ENCODE measurements at places on chromosomes 5 and 9.
A peak's percentile ranks its signal among the peaks of the same experiment; 100 is the strongest.

DNA sequence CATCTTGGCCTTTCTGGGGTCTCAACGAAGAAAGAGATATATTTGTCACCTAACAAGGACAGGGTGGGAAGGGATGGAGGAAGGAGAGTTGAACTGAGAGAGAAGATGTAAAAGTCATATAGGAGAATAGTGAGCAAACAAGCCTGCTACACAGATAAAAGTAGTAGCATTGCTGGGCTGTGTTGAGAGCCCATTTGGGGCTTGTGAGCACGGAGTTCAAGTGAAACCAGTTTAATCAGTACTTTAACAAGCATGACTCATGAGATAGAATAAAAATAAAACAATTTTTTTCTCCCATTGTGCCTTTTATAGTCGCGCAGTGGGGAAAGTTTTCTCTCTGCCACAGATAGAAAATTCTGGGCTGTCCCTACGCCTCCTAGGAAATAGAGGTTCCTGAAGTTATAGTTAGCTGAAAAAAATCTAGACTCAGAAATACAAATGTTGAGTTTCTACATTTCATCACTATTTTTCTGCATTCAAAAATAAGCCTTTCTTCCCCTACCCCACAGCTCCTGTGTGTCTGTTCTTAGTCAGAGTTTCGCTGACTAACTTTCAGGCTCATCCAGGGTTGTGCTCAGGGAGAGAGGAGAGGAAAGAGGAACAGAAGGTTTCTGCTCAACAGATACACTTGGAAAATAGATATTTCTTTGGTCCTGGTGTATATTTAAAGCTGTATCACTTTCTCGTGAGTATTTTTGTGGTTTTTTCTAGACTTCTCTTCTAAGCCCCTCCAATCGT lies 395.8 kb upstream of the ADAMTSL1 start:
- DNase-seq, result no peak

DNA sequence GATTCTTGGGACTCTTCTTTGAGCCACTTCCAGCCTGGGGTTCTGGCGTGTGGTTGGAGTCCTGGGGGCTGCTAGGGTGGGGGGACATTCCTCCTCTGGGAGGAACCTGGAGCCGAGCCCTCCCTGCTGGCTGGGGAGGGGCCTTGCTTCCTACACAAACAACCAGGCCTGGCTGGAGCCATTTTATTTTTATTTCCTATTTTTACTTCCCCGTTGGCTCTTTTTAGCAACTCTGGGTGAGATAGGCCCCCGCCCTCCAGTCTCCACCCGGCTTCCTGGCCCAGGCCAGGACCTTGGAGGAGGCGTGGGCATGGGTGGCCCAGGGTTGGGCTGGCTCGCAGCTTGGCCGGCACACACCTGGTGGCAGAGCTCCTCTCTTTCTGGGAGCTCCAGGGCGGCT lies 15.1 kb downstream of the RXRA start:
- peak; percentile 90 for DNase-seq

- peak; percentile 79 for DNase-seq
Measured at GRCh38 chr9:128068386-128069205, 564 bp downstream of the SLC25A25 start.

- DNase-seq, result no peak
Measured at GRCh38 chr5:90563108-90563507, 4.5 kb downstream of the ADGRV1 start.

- DNase-seq, result no peak
Measured at GRCh38 chr5:72991394-72991793, 35.6 kb downstream of the FCHO2 start.

GRCh38 chr9:121780177-121781040 lies 129.0 kb downstream of the DAB2IP start:
- DNase-seq, result peak; percentile 71

- no peak for DNase-seq
Measured at GRCh38 chr9:33908749-33909148, 91.8 kb downstream of the UBE2R2 start.

DNA sequence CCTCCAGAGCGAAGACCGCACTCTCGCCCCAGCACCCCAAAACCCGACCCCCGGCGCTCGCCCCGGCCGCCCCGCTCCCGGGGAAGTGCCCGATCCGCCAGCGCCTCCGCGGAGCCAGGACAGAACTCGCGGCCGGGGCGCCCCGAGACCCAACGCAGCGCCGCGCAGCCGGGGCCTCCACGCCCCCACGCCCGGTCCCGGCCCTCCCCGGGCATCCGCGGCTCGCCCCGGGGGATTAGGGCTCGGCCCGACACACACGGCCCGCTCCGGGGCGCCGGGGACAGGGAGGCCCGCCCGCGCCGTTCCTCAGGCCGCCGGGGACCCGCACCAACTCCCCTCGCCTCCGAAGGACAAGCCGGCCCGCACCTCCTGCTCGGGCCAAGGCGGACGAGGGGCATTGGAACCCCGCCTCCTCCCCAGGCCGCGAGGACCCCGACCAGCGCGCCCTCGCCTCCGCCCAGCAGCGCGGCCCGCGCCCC lies 544 bp downstream of the FNBP1 start:
- peak; percentile 81 for DNase-seq

DNA sequence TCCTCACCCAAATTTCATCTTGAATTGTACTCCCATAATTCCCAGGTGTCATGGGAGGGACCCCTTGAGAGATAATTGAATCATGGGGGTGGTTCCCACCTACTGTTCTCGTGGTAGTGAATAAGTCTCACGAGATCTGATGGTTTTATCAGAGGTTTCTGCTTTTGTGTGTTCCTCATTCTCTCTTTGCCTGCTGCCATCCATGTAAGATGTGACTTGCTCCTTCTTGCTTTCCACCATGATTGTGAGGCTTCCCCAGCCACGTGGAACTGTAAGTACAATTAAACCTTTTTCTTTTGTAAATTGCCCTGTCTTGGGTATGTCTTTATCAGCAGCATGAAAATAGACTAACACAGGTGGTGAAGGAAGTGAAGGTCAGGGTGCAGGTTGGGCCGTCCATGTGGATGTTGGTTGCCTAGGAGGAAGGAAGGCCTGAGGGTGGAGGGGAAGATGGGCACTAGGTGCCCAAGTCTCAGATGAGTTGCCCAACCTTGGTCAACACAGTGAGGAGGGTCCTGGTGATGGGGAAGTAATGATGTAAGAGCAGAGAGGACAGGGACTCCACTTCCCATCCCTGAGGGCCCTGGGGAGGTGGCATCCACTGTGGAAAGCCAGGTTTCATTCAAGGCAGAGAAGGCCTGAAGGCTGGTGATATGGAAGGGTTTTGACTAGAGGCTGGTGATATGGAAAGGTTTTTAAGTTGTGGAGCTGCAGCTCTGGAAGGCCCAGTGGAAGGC lies 92.6 kb downstream of the HSPA4 start:
- DNase-seq, result no peak

GRCh38 chr9:130806327-130806716 lies 28.7 kb upstream of the ABL1 start:
- no peak for DNase-seq

- no peak for DNase-seq
Measured at GRCh38 chr5:143074414-143074996, 304.3 kb downstream of the ARHGAP26 start.

- no peak for DNase-seq
Measured at GRCh38 chr5:60507687-60508086, 192.3 kb downstream of the DEPDC1B start.

DNA sequence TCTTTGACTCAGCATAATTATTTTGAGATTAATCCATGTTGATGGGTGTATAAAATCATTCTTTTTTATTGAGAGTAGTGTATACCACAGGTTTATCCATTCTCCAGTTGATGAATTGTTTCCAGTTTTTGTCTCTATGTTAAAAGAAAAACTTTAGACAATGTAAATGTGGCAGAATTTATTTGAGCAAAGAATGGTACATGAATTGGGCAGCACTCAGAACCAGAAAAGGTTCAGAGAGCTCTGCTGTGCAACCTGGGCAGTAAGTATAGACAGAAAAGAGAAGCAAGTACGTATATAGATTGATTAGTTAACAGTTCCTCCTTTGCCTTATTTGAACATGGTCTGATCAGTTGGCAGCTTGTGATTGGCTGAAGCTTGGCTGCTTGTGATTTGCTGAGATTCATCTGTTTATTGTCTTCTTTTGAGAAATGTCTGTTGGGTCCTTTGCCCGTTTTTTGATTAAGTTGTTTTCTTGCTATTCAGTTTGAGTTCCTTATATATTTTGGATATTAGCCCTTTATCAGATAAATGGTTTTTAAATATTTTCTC lies 41.4 kb downstream of the CDC42SE2 start:
- no peak for DNase-seq

All from cardiac septum (tissue), 1 donor.